ENCODE measurements at places on chromosomes 16 and 17. TPM values are rescaled to one million over a fixed set of nuclear protein-coding genes. Genes with fewer than 3 reads are reported as not detected.

GRCh38 chr17:69435971-69436696 lies 21.6 kb downstream of the MAP2K6 start:
- no peak for DNase-seq

DNA sequence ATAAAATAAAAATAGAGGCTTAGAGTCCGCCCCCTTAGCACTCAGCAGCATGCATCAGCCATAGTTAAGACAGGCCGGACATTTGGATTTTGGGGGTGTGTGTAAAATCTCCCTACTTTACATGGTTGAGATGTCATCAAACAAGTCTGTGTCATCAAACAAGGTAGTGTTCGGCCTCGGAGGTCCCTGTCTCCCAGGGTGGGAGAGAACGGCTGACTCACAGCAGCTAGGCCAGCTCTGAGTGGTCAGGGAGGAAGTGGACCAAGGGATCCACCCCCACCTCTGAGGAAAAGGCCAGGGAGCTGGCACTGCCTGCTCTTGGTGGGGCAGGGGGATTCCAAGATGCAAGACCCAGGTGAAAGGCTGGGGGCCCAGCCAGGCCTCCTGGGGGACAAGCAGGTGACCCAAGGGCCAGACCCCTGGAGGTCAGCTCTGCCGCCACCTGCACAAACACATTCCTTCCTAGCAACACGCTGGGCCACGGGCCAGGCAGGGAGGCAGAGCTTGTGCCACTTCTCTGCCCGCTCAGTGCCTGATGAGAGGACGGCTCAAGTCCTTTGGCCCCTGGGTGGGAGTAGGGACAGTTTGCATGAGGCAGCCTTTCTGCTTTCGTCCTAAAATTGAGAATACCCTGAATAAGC lies 28.5 kb downstream of the KIFC3 start:
- no peak for DNase-seq

DNA sequence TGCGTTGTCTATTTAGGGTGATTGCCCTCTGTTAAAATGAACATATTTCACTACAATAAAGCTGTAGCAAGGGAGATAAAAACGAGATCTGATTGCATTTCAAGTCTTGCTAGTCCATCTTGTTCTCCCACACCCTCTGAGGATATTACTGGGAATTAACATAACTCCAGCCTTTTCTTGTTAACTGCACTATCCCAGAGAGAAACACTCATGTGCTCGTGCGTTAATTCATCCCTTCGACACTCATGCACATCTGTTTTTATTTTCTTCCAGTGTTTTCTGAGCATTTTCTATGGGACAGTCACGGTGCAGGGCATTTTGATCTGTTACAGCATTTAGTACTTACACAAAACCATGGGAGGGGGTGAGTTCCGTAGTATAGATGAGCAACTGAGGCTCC lies 202.1 kb downstream of the CYLD start:
- no peak for DNase-seq

MT1E gene
- total RNA-seq = 170 TPM

CX3CL1 gene
- 21.8 TPM for total RNA-seq

LYRM9 gene
- total RNA-seq = 1.6 TPM
